M059J (cell line): ENCODE measurements at places on chromosomes 6 and 20. TPM values are rescaled to one million over a fixed set of nuclear protein-coding genes. Genes with fewer than 3 reads are reported as not detected.
A peak's percentile ranks its signal among the peaks of the same experiment; 100 is the strongest.

NT5E gene
- total RNA-seq: 171 and 207 TPM in 2 replicates

DNA sequence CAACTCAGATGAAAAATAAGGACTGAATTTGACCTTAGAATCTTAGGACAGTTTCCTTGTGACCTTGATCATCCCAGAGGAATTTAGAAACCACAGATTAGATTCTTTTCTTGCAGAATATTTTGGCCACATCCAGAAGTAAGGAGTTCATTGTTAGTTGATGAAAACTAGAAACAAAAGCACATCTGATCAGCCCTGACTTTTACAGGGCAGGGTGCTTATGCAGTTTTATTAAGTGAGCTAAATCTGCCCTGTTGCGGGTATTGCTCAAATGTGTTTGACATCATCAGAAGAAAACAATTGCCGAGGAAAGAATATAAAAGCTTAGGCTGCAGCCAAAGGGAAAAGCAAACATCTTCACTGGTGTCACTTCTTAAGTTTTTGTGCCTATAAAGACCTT lies 100.8 kb downstream of the MTFR2 start:
- no peak for DNase-seq

GRCh38 chr6:127051571-127052260 lies 66.8 kb upstream of the RSPO3 start:
- DNase-seq: peak; percentile 94

- no peak for DNase-seq
These were observed 54.6 kb upstream of the FNDC1 start for GRCh38 chr6:159114569-159114968.

IL17A gene
- total RNA-seq: not detected in 2 replicates

DNA sequence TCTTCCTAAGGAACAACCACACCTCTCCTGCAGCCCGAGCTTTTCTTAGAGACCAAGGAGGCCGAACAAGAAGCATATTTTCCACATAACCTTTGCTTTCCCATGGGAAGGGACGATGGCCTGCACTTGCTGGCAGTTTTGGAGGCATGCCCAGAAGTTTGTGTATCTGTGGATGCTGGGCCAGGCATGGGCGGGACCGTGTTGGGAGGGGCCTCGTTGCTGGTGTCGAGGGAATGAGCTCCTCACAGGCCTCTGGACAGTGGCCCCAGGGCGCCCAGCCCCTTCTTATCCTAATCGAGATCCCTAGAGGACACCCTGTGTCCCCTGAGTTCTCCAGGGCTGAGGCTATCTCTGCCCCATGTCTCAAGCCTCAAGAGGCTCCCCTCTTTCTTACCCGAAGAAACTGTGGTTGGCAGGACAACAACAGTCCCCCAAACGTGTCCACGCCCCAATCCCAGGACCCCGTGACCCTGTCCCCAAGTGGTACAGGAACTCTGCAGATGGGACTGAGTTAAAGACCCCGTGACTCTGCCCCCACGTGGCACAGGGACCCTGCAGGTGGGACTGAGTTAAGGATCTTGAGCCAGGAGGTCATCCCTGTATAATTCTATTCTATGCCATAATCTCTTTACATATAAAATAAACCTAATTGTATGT lies 99.5 kb upstream of the BHLHE23 start:
- peak; percentile 59 for DNase-seq

PPP1R3D gene
- 7.6 and 8.7 TPM in 2 replicates for total RNA-seq

- no peak for DNase-seq
These were observed 90.8 kb downstream of the FAM50B start for GRCh38 chr6:3939964-3940363.
